ENCODE measurements at places on chromosomes 6 and 20.

DNA sequence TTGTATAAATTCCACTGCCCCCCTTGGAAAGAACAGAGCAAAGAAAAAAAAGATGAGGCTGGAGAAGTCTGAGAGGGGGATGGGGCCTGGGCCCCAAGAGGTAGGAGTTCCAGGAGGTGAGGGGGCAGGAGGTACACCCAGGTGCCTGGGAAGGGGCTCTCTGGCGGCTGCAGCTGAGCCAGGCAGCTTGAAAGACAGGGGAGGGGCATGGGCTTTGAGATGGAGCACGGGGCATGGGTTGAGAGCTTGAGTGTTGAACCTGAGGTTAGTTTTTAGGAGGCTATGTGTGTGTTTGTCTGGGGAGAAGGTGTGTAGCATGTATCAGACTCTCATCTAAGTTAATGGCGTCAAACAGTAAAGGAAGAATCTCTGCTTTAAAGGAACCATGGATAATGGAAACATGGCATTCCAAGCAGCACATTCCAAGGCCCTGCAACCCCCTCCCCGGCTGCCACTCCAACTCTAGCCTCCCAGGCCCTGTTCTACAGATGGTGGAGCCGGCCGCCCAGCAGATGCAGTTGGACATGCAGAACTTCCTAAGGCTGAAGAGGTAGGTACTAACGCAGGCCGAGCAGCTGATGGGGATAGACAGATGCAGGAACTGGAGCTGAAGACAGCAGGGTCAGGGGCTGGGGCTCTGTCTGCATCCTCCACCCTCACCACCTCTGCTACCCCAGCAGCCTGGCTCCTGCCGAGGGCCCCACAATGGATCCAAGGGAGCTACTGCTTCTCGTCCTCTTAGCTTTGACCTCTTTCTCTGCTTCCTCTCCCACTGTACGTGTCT, 42.1 kb downstream of the MDFI start:
- no peak for DNase-seq

DNA sequence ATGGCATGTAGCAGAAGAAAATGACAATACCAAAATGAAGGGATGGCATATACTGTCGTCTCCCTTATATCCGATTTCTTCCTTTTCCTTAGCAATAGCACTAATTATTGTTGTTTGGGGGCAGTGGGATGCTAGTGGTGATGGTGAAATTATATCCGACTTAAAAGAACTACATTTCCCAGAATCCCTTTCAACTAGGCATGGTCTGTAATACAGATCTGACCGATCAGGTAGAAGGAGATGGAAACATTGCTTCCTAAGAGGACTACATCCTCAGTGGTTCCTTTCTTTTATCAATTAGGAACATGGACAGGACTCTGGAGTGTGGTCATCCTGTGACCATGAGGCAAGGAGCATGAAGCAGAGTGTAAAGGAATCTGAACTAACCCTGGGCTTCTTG, 532.6 kb downstream of the CBLN4 start:
- no peak for DNase-seq

- DNase-seq, result peak; percentile 40
Observed at GRCh38 chr20:63552481-63553249, 1.3 kb upstream of the FNDC11 start.

- DNase-seq, result no peak
Observed at GRCh38 chr6:49430187-49430586, 32.9 kb downstream of the MMUT start.

GRCh38 chr6:169156108-169156792, 97.4 kb downstream of the THBS2 start:
- DNase-seq, result no peak

DNA sequence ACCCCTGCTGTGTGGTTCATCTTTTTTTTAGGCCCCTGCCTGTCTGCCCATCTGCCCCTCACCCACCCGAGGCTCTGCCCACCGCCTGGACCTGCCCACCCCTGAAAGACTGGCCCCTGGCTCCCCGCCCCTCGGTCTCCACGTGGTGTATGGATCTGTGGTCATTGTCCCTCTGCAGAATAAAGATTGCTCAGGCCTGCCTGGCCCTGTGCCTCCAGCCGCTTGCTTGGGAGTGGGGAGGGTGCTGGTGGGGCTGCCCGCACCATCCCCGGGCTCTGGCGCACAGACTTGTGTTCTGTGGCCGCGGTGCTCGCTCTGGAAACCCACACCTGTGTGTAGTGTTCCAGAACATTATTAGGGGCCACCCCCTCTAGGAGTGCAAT, 1.6 kb downstream of the MAP1LC3A start:
- DNase-seq, result no peak

- no peak for DNase-seq
Observed at GRCh38 chr6:54865091-54865631, 18.6 kb downstream of the FAM83B start.

GRCh38 chr6:83443516-83443915, 12.7 kb upstream of the ME1 start:
- no peak for DNase-seq

DNA sequence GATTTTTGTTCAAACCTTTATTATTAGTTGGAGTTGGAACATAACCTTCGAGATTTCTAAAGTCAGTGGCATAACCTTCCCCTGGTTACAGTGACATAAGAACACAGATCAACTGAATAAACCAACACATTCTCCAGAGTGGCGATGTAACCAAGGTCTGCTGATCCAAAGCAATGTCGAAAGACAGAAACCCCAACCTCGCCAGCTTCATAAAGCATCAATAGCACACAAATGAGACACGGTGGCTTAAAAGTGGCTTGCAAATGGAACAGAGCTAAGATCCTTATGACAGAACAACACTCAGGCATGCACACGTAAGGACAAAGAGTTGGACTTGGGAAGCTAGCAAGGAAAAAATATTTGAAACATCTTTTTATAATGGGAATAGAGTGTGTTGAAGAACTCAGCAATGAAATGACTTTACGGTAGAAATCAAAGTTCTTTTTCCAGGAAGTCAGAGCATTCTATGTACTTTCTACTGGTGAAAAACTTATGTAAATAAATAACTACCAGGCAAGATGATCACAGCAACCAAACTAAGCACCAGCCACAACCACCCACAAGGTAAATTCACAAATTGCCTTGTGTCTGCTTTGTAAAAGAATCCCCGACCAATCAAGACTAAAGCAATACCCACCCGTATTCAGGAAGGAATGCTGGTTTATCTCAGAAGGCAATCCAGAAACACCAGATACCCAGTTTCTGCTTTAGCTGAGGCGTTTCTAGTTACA, 61.0 kb upstream of the NHSL1 start:
- DNase-seq, result no peak

- no peak for DNase-seq
Observed at GRCh38 chr6:150347845-150348244, 21.0 kb upstream of the IYD start.

GRCh38 chr6:165986311-165986913, 181.2 kb downstream of the TBXT start:
- no peak for DNase-seq

DNA sequence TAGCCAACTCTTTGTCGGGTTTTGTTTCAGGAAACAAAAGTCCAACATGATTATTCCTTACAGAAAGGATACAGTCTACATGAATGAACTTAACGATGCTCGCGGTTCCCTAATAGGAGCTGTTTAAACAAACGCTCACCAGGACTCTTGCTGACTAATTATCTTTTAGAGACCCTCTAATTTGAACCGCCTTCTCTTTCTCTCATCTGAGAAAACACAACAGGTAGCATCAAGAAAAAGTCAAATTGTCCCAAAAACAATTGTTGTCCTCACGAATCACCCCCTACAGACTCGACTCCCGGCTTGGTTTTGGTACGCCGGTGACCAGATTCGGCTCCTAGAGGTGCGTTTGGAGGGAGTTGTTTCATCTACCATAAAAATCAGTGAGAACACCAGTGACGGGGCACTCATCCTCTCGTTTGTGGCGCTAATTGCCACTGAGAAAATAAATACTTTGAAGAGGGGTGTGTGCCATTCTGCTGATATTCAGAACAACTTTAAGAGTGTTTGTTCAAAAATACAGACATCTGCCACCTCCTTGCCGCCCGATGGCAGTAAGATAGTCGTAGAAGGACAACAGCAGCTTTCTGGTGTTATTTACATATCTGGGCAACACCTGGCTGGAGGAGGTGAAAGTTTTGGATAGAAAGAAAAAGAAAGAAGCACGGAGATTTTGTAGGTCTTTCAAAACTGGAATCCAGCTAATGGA, 1.1 kb upstream of the SIM1 start:
- no peak for DNase-seq

DNA sequence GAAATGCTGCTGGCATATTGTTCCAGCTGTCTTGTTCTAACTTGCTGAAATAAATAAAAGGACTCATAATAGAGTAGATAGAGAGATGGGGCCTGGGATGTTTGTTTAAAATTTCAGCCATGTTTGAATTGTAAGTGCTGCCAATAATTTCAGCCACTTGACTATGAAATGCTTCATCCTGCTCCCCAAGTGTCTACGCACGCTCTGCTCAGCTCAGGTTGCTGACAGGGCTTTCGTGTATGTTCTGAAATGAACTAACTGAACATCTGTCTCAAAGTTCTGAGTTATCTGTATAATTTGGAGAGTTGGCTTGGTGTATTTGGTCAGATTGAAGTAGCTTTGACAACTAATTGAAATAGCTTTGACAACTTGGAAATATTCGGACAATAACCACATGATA, 387.8 kb downstream of the BMP2 start:
- DNase-seq, result no peak

- DNase-seq, result no peak
Observed at GRCh38 chr6:101454106-101454676, 60.7 kb downstream of the GRIK2 start.

GRCh38 chr20:47679462-47679861, 105.8 kb downstream of the SULF2 start:
- DNase-seq, result no peak

GRCh38 chr20:37901654-37902503, 1.0 kb upstream of the VSTM2L start:
- no peak for DNase-seq

- no peak for DNase-seq
Observed at GRCh38 chr20:59931511-59932312, 1.7 kb downstream of the SYCP2 start.

- DNase-seq, result no peak
Observed at GRCh38 chr20:33408716-33409654, 7.7 kb upstream of the CDK5RAP1 start.

GRCh38 chr6:40427196-40427595, 160.0 kb downstream of the LRFN2 start:
- DNase-seq, result no peak

- DNase-seq, result no peak
Observed at GRCh38 chr6:144395826-144396225, 110.7 kb downstream of the UTRN start.

GRCh38 chr6:81401970-81402690, 350.4 kb downstream of the TENT5A start:
- DNase-seq, result no peak

- no peak for DNase-seq
Observed at GRCh38 chr6:36195471-36196112, 952 bp upstream of the BRPF3 start.

DNA sequence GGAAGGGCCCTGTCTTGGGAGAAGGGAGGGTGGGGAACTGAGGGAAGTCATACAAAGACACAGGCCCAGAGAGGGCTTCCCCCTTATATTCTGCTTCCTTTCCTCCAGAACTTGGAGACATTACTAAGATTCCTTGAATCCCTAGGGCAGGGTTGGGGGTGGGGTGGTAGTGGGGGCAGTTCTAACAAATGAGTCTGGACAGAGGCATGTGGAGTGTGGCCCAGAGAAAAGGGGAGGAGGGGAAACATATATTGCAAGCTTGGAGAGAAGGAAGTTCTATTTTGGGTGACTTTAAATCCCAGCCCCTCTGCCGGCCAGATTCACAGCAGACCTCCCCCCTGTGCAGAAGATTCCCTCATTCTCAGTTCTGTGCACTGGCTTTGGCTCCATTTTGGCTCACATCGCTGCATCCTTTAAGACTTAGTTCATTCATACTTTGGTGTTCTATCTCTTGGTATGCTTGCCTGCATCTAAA, 43.7 kb downstream of the DAAM2 start:
- no peak for DNase-seq

All from activated naive CD4-positive, alpha-beta T cell (primary cell).